ENCODE measurements at places on chromosomes 2 and 18.

DNA sequence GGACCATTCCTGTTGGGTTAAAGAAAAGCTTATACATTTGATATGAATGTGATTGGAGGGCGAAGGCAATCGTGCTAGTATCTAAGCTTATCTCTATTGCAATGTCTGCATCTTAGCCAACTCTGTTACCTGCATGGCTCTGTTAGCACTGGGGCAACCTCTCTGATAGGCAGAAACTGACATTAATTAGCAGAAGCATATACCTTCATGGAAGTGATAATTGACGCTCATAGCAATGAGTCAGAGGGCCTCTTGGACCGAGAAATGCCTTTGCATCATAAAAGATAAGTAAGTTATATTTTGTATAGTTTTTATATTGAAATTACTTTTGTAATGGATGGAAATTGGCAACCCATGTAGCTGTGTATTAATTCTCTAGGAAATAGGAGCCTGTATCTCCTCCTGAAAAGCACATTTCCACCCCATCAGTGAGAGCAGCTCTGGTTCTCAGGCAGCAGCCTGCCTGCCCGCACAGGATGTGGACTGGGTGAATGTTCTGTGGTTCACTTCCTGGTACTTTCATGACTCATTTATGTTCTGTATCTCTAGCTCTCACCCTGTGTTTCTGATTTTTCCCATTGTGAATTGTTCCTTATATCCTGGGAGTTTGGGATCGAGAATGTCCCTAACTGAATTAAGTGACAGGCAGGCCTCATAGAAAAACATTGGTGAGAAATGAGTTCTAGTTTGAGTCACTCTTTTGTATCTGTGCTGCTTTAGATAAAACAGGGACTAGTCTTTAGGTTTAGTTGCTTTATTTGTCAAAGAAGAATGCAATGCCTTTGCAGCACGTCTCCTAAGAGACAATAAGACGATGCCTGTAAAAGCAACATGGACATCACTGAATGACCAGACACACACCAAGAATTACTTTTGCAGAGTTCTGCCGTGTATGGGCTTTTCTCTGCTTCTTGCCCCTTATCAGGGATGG lies 344.9 kb downstream of the DCDC2C start:
- DNase-seq = peak; percentile 3

DNA sequence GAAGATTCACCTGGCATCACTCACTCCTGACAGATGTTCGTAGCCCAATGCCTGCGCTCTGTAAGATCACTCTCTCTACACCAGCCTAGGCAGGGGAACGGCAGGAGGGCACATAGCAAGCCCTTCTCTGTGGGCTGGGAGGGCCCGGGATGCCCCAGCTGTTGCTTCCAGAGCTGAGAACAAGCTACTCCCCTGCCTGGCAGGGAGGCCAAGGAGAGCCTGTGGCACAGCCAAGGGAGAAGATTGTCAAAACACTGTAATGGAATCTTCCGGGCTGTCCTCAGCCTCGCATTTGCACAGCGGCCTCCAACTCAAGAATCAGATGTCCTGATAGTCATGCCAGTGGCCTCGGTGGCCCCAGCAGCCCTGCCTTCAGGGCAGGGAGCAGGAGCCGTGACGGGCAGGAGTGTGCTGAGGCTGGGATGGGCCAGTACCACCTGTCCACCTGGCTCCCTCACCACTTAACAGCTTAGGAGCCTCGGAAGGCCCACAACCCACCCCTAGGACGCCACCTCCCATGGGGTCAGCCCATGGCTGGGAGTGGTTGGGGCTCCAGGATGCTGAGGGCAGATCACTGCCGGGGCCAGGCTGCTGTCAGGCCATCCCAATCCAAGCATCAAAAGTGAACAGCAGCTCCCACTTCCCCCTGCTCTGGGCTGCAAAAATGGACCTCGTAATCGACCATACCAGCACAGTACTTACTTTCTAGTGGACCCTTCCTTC lies 21.9 kb upstream of the SLC35F6 start:
- no peak for DNase-seq

DNA sequence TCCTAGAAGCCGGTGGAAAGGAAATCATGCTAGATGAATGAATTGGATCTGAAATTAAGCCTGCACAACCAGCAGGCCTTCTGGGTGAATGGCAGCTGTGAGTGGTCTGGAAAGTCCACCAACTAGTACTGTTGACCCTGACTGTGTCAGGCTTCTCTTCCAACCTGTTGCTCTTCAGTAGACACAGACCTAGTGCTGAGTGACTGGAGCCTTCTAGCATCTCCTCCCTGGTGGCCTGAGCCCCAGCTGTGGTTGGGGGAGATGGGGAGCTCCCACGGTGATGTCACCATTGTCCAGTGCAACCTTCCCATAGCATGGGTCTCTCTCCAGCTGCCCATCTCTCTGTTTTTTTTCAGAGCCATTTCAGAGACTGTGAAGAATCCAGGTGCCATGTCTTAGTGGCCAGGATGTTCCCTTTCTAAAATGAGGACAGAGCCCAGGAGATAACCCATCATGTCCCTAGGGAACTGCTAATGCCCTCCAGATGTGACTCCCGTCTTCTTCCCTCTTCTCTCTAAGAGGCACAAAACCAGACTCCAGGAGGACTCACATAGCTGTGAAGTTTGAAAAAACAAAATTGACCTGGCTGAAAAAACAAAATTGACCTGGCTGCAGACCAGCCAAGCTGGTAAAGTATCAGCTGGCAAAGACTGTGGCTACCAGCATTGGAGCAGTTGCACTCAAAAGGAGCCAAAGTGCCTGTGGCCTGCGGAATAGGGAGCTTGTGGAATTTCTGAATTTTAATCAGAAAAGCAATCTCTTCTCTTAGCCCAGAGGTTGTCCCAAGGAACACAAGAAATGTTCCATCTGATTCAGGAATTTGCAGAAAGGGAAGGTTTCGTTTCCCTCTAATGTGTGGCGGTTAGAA lies 67.4 kb upstream of the RPL31 start:
- no peak for DNase-seq

DNA sequence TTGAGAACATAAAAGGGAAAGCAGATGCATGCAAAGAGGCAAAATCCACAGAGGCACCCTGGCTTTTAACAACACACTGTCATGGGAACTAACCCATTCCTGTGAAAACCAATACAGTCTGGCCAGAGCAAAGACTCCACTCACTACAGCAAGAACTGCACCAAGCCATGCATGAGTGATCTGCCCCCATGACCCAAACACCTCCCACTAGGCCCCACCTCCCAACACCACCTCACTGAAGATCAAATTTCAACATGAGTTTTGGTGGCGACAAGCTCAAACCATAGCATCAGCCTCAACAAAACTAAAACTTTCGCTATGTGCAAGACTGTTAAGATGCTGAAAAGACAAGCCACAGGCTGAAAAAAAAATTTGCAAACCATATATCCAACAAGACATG lies 162.8 kb downstream of the SMAD2 start:
- no peak for DNase-seq

- DNase-seq = no peak
Observed at GRCh38 chr2:241256168-241256545, 59.3 kb downstream of the HDLBP start.

DNA sequence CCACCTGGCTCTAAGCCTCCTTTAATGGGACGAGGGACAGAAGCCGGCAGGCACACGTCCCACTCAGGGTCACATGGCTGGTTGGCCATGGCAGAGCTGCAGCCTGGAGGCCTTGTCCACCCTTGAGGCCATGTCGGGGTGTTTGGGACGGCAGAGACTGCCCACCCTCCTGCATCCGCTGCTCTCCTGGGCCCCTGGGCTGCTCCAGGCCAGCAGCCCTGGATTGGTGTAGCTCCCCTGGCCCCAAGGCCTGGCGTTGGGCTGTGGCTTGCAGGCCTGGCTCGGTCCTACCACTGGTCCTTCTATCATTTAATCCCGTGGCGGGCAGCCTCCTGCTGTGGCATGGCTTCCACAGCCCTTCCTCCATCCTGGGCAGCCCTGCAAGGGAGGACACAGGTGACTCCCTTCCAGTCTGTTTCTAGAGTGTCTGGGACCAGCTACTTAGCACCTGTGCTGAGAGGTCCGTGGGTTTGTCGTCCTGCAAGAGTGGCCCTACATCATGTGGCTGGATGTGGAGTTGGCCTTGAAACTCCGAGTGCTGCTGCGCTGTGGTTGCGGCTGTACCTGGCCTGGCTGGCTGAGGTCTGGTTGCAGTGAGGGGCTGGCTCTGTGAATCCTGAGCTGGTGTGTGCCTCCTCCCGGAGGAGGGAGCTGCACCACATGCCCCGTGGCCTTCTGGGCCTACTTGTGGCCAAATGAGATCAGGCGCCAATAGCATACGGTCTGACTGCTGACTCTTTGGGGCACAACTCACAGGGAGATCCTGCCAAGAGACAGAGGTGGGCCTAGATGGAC lies 67.3 kb downstream of the SH3RF3 start:
- DNase-seq = no peak

DNA sequence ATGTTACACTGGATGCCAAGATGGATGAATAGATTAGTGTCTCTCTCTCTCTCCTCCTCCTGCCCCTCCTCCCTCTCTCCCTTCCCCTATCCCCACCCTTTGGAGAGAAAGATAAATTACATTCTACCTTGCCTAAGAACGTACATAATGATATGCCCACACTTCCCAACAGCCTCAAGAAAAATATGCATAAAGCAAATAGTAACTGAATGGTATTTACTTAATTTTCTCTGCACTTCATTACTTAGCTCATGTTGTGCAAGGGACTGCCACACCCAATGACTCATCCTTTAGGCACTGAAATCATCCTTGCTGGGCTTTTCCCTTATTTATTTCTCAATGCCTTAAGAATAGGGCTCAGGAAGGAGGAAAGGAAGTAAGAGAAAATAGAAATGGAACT lies 137.3 kb upstream of the PID1 start:
- DNase-seq = no peak

DNA sequence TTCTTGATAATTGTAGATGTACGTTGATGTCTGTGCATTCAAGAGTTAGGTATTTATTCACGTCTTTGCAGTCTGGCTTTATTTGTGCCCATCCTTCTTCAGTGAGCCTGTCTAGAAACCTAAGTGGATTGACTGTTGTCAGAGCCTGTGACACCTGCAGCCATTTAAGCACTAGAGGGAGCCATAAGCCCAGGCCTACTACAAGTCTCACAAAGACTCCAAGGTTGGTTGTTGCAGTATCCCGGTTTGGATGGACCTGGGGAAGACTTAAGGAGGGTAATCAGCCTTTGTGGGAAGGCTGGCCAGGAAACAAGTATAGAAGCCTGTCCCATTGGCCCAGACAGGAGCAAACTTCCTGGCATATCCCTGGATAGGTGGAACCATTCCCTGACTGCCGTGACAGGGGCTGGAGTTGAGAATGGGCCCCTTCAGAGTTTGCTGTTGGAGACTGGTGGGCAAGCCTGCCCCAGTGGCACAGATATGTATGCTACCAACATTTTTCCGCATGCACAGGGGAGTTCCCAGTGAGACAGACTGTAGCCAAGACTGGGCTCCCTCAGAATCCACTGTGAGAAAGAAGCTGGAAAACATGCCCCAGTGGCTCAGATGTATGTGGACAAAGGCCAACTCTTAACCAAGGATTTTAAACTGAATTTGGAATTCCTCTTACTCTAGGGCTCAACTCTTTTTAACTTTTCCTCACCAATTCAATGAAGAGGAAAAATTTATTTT lies 9.3 kb upstream of the LRRC30 start:
- DNase-seq = no peak

- no peak for DNase-seq
Observed at GRCh38 chr2:121649149-121649595, at the start of gene CLASP1. Gene CLASP1 (minus strand): TSS chr2:121649462. CDS start chr2:121605895, 43,567 bp downstream.

- DNase-seq = no peak
Observed at GRCh38 chr2:75284345-75284744, 85.0 kb upstream of the TACR1 start.

GRCh38 chr2:10163498-10164486 lies 41.3 kb downstream of the RRM2 start:
- no peak for DNase-seq

- no peak for DNase-seq
Observed at GRCh38 chr2:47708801-47709499, 74.0 kb upstream of the MSH6 start.

DNA sequence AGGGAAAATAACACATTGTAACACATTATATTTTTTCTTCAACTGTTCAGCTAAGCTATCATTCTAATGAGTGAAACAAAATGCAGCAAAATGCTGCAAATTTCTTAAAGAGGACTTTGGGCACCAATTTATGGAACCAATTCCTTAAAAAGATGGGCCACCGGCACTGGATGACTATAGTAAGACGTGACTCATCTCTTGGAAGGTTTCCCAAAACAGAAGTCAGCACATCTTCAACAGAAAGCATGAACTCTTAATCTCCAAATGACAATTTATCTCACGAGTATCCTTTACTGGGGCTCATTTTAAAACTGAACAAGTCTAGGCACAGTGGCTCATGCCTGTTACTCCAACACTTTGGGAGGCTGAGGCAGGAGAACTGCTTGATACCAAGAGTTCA lies 213.4 kb downstream of the CDH20 start:
- DNase-seq = no peak

- no peak for DNase-seq
Observed at GRCh38 chr2:241458687-241459086, 49.7 kb downstream of the STK25 start.

GRCh38 chr2:228367356-228367755 lies 185.9 kb upstream of the SPHKAP start:
- no peak for DNase-seq

GRCh38 chr2:183606718-183607085 lies 482.5 kb downstream of the NUP35 start:
- DNase-seq = no peak

DNA sequence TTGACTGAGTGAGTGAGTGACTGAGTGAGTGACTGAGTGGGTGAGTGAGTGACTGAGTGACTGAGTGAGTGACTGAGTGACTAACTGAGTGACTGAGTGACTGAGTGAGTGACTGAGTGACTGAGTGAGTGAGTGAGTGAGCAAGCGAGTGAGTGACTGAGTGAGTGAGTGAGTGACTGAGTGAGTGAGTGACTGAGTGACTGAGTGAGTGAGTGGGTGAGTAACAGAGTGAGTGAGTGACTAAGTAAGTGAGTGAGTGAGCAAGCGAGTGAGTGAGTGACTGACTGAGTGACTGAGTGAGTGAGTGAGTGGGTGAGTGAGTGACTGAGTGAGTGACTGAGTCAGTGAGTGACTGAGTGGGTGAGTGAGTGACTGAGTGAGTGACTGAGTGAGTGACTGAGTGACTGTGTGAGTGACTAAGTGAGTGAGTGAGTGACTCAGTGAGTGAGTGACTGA lies 11.9 kb downstream of the MAL start:
- DNase-seq = peak; percentile 21

DNA sequence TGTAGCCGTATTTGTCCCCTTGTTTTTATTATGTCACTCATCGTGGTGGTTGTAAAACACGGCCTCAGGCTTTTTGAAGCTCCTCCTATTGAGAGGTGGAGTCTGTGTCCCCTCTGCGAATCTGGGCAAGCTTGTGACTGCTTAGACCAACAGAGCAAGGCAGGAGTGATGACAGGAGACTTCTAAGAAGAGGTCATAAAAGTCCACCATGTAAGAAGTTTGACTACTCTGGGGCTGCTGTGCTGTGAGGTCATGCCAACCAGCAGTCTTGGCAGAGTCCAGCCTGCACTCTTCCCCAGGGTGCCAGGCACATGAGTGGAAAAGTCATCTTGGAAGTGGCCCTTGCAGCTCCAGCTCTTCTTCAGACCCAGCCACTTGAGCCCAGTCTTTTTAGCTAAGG lies 83.8 kb upstream of the SPTBN1 start:
- no peak for DNase-seq
